ENCODE measurements at places on chromosomes 5 and 9.

GRCh38 chr5:15932066-15932465 is 247.5 kb downstream of the MARCHF11 start:
- no peak for DNase-seq

DNA sequence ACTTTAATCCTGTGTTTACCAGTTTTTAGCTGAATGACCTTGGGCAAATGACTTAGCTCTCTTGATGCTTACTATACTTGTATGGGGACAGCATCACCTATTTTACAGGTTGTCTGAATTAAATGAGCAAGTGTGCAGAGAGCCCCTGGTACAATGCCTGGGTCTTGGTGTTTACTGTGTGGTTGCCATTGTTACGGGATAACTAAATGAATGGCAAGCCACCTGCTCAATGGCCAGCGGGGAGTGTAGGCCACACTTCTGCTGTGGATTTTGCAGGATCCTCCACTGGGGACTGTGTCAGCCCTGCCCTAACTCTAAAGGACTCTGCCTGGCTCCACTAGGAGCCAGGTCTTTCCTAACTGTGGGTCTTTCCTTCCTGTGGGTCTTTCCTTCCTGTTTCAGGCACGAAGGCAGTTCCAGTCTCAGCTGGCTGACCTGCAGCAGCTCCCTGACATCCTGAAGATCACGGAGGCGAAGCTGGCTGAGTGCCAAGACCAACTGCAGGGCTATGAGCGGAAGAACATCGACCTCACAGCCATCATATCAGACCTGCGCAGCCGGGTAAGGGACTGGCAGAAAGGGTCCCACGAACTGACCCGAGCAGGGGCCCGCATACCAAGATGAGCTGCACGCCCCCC is 10.3 kb upstream of the GLE1 start:
- no peak for DNase-seq

DNA sequence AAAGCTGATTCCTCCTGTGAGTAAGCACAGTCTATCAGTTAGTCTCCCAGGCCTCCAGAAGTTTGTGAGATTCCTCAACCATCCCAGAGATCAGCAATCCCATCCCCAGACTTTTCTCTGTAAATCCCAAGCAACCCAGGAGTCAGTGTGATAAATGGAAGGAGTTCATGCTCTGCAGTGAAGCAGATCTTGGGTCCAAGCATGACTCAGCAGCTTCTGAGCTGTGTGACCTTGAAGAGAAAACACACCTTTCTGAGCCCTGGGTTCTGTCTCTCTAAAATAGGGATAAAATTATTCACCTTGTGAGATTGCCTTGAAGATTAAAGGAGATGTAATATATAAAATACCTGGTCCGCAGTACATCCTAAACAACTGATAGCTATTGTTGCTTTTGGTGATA is 318.7 kb downstream of the ASTN2 start:
- no peak for DNase-seq

DNA sequence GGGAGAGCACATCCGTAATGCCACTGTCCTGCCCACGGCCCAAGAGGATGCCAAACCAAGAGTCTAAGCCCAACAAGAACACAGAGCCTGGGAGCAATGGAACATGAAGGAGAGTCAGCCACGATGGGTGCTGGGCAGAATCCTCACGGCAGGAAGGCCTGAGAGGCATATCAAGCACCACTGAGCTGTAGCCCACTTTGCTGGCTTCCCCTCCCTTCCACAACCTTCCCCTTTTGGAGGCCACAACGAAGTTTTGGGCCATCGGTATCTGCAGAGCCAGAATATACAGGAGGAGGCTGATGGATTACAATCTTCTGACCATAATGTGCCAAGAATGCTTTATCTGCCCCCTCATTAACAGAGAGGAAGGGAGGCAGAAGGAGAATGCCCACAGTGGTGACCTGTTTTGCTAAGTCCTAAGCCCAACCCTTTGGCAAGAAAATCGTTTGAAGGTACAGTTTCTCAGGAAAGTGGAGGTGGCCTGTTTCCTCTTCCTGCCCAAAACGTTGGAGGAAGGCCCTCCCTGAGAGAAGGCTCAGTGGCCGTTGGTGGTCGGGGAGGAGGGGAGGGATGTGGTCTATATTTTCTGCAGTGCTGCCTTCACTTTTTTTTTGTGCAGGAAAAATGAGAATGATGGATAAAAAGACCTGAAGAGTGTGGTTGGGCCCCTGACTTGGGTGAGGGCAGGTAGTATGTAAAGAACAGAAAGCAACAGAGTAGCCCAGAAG is 26.2 kb downstream of the MACROH2A1 start:
- DNase-seq: no peak

DNA sequence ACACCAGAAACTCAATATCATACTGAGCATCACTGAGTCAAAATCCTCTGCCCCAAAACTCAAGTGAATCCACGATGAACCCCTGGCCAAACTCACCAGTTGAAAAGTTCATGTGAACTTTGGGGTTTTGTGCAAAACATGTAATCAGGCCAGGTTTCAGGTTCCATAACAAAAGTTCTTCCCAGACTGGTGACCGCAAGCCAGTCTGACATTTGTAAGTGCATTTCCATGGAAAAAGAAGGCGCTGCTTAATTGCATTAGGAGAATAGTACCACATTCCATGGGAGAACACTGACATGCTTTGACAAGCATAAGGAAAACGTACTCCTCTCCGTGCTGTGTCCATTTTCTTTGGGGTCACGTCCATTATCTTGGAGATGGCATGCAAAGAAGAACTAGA is 567.0 kb downstream of the BNC2 start:
- DNase-seq: no peak

DNA sequence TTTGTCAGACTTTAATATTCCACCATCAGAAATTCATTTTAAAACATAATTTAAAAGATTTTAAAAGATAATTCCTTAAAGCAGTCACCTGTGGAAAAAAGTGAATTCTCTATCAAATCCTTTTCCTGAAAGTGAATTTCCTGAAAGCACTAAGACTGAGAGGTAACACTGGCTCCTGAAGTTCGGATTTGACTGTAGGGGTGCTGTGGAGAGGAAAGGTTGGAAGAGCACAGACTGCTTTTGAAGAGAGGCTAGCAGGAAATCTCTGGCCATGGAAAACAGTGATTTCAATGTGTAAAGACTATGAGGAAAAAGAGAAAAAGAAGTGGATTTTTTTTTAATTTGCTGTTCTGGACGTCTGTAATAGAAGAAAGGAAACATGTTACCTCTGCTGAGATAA is 35.7 kb upstream of the TMEM161B start:
- no peak for DNase-seq

DNA sequence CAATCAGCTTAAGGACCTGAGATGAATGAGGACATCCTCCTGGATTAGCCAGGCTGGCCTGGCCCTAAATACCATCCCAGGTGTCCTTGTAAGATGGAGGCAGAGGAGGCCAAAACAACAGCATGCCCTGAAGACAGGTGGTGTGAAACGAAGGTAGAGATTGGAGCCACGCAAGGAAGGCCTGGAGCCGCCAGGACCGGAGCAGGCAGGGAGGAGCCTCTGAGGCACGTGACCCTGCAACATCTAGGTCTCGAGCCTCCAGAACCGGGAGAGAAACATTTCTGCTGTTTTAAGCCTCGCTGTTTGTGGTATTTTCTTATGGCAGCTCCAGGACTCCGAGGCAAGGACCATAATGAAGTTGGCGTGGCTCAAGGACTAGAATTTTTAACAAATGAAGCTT is 9.7 kb upstream of the COL5A1 start:
- DNase-seq: no peak

DNA sequence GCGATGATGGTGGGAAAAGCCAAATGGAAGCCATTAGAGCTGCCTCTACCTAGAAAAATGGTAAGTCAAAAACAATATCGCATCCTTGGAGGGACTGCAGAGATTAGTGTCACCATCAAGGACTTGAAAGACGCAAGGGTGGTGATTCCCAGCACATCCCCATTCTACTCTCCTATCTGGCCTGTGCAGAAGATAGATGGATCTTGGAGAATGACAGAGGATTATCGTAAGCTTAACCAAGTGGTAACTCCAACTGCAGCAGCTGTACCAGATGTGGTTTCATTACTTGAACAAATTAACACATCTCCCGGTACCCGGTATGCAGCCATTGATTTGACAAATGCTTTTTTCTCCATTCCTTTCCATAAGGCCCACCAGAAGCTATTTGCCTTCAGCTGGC is 23.8 kb downstream of the ERP44 start:
- DNase-seq: no peak

DNA sequence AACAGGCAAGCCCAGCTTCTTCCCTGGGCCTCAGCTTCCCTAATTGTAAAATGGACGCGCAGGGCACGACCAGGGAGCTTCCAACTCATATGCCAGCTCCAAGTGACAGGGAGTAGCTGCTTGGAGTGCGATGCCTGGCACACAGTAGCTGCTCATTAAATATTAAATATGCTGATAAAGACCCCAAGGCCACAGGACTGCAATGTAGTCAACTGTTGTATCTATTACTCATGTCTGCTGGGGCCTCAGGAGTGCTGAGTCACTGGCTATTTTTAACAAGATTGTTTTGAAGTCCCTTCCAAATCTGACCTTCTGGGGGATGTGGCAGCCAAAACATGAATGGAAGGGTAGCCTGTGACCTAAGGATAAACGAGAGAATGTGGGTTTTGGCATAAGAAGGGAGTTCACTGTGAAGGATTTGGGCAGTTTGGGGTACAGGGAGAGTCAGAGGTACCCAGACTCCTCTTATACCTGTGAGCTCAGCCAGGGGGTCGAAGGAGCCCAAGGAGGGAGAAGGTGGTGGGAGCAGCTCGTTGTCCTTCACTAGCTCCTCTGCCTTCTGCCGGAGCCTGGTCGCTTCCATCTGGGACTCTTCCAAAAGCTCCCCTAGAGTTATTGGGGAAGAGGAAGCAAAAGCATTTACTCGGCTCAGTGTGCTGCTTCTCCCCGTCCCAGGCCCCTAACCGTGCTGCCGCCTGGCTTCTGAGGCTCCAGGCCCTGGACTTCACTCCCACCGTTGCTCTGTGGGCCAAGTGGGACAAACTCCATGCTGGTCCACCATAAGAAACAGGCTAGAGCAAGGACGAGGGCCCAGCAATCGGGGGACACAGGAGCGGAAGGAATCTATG is 17.5 kb downstream of the TNIP1 start:
- DNase-seq: no peak

DNA sequence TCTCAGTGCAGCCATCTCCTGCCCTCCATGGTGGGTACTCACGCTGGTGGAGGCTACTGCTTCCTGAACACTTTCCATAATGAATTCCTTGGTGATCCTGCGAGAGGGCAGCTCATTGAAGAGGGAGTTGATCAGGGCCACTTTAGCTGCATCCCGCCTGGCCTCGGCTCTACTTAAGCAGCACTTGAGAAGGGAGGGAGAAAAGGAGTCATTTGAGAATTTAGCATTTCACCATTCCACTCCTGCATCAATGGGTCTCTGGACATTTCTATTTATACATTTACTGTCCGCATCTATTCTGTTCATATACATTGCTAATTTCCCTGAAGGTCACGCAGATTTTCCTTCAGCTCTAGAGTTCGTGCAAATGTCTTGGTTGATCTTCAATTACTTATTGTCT is 35.1 kb downstream of the LIX1 start:
- DNase-seq: no peak

DNA sequence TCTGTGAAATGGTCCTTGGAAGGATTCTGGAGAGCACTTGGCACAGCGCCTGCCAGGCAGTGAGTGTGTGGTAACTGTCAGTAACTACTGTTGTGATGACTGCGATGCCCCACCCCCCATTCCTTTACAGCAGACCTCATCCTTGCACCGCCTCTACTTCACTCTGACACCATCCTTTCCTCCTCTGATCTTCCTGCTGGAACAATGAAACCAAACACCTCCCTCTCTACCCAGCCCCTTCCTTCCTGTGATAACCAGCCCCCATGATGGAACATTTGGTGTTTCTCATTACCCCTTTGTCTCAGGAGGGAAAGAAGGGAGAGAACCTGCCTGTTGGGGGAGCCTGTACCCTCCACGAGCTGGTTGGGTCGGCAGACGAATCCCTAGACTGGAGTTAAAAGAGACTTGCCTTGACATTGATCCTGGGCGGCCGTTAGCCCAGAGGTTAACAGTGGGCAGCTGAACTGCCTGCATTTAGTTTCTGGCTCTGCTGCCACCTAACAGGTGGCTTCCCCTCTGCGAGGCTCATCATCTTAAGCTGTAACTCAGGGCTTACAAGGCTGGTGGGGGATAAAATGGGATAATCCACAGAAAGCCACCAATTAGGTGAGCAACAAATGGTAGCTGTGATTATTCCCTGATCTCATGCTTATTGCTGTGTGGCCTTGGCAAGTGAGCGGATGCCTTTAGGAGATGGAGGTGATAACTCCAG is 34.2 kb upstream of the GRPEL2 start:
- no peak for DNase-seq

DNA sequence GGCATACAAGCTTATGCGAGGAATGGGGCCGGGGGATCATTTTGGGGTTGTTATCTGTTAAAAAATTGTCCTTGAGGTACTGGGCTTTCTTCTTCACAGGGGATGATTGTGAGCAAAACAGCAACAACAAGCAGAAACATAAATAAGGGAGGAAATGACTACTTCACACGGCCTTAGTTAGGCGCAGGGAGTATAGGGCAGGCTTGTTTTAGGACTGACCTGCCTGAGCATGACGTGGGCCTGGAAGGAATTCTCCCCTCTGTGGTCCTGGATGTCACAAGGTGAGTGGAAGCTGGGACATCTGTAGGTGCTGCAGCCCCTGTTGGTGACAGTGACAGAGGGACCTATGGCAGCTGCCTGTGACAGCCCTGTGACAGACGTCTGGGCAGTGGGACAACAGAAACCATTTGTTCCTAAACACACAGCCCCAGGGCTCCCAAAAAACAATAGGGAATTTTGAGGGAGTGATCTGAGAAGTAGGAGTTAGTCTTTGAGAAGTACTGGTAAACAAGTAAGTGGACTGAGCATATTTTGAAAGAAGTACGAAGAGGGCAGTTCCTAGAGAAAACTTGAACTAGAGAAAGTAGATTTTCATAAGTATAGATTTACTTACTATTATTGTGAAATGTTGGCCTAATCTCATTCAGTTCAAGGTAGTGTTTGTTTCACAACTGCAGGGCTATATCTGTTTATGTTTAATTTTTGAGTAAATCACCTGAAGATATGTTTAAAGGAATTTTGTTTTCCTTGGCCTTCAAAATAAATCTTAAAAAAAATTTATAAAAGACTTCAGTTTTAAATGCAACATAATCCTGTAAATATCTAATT is 113.1 kb downstream of the KDM4C start:
- DNase-seq: no peak

- no peak for DNase-seq
Observed at GRCh38 chr5:6692906-6693305, 20.3 kb upstream of the TENT4A start.

- no peak for DNase-seq
Observed at GRCh38 chr9:1879501-1879900, 135.6 kb upstream of the SMARCA2 start.

DNA sequence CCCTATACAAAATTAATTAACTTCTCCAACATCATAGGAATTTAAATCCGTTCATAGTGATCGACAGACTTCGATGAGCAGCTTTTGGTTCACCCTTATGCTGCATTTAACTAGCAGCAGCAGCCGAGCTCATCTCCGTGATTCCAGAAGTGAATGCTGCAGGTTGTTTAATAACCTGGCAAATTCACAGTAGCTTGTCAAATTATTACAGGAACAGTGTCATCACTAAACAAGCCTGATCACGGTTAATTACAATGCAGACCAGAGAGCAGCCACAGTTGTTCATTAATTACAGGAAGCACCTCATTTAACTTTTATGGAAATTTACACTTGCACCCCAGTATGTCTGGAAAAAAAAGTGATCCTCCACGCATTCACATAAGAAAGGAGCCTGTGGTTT is 188.2 kb downstream of the BNC2 start:
- no peak for DNase-seq
